ENCODE measurements at places on chromosomes 7 and 10. TPM values are rescaled to one million over a fixed set of nuclear protein-coding genes. Genes with fewer than 3 reads are reported as not detected.

The CPA1 gene
- not detected for total RNA-seq

The MYO1G gene
- total RNA-seq = 0.25 TPM

The CTNNA3 gene
- total RNA-seq = not detected

The MYH16 gene
- total RNA-seq = 0.64 TPM

The GCK gene
- total RNA-seq = not detected

The NFE2L3 gene
- total RNA-seq = 52.9 TPM

The MYOZ1 gene
- not detected for total RNA-seq

The SORBS1 gene
- 4.2 TPM for total RNA-seq

The OR2A42 gene
- total RNA-seq = not detected

The PNLIP gene
- total RNA-seq = not detected

The ELAPOR2 gene
- 39.5 TPM for total RNA-seq

The FAM237B gene
- total RNA-seq = not detected

The SFTPA2 gene
- not detected for total RNA-seq
